ENCODE measurements at places on chromosomes 1 and 21.

GRCh38 chr1:209363112-209363511 is 220.4 kb upstream of the CAMK1G start:
- no peak for DNase-seq

DNA sequence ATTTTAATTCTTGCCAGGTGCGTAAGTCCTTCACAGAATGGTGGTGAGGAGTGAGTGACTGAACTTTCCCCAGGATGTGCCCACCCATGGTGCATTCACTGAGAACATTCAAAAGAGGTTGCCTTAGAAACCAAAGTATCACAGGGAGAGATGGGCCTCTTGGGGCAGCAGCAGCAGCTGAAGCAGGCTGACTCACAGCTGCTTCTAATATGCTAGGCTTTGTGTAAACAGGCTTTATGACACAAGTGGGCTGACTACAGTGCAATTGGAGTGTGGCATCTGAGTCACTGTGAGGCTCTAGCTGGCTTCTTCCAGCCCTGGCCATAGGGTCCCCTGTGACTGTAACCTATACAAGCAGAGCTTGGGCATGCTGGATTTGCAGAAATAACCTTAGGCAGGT is 12.6 kb downstream of the PIGP start:
- DNase-seq, result no peak

DNA sequence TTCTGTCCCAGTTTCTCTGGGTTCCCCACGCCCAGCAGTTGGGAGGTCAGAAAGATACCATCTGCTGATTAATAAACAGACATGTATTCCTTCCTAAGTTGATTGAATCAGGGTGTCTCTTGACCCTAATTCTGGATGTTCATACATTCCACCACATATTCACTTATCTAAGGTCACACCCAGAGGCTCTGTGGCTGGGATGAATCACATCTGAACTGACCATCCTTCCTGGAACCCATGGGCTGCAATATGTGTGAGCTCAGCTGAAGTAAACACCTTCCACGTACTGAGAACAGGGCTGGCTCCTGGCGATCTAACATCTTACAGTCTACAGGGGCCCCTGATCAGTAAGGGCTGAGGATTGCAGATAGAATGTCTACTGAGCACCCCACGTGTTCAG is 20.5 kb upstream of the TRABD2B start:
- no peak for DNase-seq

- DNase-seq, result peak; percentile 85
Measured at GRCh38 chr1:235873045-235873444, 6.3 kb upstream of the LYST start.

- no peak for DNase-seq
Measured at GRCh38 chr21:42698733-42699132, 45.3 kb downstream of the PDE9A start.

GRCh38 chr1:21669258-21670058 is at the start of gene RAP1GAP:
Gene RAP1GAP, minus strand, starts transcription at chr1:21669357. Its CDS starts 49,325 bp downstream, at chr1:21620032.
- DNase-seq, result peak; percentile 49

DNA sequence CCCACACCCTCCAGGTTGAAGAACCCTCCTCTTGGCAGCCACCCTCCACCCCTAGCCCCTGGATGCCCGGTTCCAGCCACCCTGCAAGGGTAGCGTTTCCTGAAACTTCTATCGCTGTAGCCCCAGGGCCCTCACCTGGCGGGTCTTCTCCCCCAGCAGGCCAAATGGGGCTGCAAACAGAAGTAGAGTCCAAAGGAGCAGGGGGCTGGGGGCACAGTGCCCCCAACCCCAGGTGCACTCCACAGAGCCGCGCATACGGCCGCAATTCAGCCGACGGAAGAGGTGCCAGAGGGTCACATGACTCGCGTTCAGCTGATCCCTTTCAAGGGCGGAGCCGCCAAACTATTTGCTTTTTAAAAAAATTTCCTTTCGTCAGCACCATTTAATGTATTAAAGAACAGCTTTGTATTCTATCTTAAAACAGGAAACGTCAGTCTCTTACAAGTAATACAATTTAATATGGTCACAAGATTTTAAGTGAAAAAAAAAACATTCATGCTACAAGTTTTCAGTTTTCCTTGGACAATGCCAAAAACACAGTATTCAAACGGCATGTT is at the start of gene GLMP:
GLMP (minus strand) TSS at position 289 of the 557 bp plus-strand sequence; CDS start at position 255, 34 bp downstream.
- DNase-seq, result peak; percentile 77

DNA sequence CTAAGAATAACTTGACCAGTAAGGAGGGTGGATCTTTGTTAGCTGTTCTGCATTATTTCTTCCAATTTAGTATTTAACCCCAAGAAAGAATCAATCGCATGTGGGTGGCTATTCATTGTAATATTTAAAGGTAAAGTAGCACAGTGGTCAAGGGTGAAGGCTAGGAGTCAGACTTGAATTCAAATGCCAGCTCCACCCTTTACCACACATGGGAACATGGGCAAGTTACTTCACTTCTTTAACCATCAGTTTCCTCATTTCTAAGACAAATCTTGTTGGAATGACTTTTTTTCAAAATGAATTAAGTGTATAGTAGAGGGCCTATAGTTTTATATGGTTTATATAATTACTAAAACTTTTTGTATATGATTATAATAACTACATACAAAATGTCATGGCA is 71.3 kb upstream of the S1PR1 start:
- DNase-seq, result no peak

DNA sequence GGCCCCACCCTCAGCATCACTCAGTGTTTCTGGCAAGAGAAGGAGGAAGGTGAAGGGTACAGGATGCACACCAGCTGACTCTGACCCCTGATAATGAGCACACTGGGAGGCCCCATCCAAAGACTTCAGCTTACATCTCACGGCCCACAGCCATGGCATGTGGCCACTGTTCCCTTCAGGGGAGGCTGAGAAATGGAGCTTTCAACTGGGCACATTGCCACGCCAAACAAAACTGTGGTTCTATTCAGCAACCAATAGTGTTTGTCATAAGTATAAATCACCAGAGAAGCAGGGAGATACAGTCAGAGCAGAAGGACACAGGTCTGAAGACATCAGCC is 12.7 kb upstream of the TRAF3IP3 start:
- no peak for DNase-seq

- no peak for DNase-seq
Measured at GRCh38 chr1:229300099-229300757, 29.3 kb downstream of the RAB4A start.

DNA sequence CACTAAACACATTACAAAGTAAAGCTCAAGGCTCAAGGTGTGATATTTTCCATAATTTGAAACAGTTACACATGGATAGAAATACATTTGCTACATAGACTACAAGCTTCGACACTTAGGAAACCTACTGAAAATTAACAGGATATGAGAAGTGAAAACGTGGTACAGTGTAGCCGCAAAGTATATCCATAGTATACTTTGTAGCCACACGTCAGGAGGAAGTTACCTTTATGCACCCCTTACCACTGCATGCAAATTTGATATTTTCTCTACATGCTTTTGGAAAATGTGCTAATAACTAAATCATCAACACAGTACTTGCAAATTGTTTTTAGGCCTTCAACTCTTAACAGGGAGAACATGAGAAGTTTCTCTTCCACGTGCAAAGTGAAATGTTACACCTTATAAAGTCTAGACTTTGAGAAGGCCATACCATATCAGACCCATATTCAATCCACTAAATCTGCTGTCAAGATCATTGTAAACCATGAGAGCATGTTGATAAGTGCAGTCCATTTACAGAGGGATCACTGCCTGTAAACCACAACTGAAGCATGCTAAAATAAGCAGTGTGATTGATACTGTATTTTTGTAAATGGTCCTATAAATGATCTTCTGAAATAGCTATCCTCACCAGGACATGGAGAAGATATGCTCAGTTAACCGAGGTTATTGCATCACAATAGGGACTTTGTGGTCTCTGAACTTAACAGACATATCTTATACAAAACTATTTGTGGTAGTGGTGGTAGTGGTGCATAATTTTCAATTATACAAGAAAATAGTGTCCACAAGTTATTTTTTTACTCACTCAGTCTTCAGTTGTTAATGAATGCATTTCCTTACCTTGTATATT is 64.7 kb downstream of the VAV3 start:
- peak; percentile 35 for DNase-seq

DNA sequence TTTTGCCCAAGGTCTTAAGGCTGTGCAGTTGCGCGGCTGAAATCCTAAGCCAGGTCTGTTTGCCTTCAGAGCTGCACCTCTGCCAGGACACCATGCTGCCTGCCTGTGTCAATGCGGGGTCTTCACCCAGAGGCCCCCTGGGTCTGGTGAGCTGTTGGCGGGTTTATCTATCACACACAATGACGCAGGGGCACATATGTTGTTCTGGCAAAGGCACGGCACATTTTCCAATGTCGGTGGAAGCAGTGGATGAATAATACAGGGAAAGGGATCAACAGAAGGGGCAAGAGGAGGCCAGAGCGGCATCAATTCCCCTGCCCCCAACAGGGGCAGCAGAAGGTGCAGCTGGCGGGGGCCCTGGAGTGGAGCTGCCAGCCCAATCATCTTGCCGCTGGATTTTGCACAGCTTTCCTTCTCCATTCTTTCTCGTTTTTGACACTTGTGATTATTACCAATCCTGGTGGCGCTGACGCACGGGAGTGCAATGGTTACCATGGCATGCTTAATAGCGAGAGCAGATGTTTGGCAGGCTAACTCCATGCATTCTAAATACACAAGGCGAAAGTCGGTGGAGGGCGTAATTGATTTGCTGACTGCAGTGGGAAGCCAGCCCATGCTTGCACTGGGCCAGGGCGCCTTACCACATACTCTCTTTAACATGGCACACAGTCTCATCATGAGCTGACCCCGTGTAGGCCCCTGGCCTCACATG is 45.8 kb upstream of the CYP2J2 start:
- no peak for DNase-seq

DNA sequence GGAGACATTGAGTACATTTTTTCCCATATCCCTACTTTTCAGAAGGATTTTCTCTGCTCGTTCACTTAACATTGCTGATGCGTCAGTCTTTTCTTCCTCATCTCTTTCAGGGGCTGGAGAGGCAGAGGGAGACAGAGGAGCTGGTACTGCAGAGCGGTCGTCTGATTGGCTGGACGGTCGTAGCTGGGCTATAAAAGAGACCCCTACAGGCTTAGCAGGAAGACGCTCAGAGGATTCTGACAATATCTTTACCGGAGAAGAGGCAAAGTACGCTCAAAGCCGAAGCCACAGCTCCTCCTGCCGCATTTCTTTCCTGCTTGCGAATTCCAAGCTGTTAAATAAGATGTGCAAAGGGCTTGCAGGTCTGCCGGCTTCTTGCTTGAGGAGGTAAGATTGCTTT is at the start of gene RGS4:
RGS4 (plus strand) TSS at position 220 of the 400 bp plus-strand sequence; CDS start at position 344, 124 bp downstream.
- DNase-seq, result no peak

GRCh38 chr1:177975588-177976495 is 6.0 kb upstream of the SEC16B start:
- DNase-seq, result no peak

DNA sequence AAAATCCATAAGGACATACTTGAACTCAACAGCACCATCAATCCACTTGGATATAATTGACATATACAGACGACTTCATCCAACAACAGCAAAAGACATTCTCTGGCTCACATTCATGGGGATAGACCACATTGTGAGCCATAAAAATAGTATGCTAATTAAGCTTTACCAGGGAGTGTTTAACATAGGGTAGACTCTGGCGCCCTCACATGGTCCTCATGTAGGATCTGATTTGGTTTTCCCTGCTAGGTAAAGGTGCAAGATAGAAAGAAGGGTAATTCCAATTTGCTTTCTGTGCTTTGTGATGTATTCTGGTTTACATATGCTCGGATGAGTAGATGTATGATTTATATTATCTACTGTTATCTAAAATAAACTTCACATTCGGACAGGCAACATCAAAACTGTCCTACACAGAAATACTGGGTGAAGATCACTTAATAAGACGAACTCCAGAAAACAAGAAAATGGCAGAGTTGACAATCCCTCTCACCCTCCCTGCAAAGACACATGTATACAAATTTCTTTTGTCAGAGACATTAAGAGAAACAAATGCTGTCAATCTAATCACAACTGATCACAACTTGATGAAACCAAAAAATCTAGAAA is 27.7 kb downstream of the CR1L start:
- no peak for DNase-seq

DNA sequence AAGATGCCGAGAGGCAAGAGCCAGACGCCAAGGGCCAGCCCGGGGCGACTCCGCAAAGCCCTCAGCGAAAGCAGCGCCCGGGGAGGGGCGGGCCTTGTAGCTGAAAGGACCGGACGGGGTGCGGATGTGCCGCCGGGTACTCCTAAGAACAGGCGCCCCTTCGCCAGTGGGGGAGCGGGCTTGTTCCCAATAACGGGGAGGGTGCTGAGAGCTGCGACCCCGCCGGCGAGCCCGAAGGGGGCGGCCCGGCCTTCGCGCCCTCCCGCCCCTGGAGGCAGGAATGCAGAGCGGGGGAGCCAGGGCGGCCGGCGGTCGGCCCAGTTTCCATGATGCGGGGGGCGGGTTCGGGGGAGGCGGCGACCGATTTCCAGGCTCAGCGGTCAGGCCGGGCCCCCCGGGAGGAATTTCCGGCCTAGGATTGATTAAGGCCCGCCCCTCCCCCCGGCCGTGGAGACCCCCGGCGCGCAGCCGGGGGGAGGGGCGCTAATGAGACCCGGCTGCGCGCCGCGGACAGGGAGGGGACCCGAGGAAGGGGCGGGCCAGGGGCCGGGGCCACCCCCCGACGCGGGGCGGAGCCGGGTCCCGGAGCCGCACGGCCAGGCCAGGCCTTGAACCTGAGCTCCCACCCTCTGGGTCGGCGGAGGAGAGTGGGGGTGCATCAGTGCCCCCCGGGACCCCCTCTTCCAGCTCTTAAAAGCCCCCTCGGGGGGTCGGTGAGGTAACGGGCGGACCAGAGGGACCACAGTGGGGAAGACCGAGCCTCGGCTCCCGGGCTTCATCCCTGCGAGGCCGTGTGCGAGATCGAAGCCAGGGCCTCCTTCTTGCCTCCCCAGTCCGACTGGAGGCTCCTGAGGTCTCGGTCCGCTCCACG is 898 bp upstream of the TMEM200B start:
- peak; percentile 50 for DNase-seq

GRCh38 chr1:171139890-171140289 is 45.2 kb upstream of the FMO2 start:
- DNase-seq, result no peak

DNA sequence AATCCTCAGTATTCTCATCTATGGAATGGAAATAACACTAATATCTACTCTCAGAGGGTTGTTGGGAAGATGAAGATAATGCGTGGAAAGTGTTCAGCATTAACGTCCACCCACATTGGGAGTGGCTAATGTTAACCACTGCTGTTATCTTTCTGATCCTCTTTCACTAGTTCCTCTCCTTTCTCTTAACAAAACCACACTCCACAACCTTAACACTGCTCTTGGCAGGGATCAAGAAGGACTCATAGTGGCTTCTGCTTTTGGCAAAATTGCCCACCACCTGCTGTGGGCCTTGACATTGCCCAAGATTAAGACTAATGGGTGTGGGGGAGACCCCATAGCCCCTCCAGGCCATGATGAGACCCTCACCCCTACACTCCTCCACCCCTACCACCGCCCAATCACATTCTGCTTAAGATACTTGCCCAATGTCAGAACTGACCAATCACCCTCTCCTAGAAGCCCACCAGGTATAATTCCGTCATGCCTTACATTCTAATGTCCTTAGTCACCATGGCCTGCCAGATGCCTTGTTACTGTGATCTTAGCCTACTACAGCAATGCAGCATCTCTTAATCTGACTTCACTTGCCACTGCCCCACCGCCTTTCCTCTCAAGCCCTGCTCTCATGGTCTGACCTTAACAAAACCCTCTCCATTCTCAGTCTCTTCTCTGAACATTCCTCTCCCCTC is 27.1 kb downstream of the DHCR24 start:
- DNase-seq, result no peak

Measured in CD8-positive, alpha-beta T cell (primary cell).